ENCODE measurements at places on chromosomes 6 and 20.

DNA sequence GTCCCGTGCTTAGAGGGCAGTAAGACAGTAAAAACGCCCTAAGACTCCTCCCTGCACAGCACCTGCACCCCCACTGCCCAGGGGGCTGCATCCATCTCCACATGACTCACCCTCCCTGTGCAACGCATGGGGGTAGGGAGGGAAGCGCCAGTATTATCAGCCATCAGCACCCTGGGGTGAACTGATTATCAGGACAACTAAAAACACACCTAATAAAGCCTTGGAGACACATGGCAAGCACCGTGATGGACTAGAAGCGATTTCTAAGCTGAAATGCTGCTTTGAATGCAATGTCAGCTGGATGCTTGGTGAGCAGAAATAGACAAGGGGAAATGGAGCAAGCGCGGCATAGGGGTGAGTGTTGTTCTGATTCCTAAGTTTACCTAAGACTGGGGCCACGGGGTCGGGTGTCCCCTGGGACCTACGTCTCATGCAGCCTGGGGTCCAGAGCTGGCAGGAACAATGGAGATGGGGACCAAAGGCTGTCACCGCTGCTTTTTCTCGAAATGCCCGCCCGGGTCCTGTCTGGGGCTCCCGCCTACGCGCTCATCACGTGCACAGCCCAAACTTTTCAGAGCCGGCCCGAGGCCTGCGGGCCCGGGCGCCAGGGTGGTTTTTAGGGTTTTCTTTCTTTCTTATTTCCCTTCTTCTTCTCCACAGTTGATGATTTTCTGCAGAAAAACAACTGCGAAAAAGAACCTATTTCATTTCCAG lies 702 bp upstream of the TNFAIP3 start:
- DNase-seq: peak; percentile 37

DNA sequence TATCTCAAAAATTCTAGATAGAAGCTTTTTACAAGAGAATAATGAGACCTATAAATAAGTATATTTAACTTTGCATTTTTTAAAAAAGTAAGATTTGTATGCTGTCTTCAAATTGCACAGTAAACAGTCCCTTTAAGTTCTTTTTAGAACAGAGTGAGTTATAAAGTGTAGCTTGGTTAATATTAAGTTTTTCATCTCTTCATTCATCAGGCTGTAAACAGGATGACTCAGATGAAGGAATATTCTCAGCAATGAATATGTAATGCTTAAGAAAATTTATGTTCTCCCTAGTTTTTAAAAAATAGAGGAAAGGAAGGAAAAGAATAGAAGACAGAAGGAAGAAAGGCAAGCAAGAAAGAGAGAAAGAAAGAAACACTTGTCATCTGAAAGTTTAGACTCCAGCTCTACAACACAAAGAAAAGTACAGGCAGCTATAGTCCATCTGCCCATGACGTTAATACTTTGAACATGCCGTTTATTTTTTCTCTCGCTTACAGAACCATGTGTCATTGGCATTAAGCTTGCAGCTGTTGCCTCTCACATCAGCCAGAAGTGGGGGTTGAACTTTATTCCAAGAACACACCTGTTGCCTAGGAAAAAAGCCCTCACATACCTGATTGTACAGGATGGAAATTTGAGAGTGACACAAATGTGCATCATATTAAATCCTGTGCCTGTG lies 36.1 kb downstream of the CAP2 start:
- DNase-seq: no peak

DNA sequence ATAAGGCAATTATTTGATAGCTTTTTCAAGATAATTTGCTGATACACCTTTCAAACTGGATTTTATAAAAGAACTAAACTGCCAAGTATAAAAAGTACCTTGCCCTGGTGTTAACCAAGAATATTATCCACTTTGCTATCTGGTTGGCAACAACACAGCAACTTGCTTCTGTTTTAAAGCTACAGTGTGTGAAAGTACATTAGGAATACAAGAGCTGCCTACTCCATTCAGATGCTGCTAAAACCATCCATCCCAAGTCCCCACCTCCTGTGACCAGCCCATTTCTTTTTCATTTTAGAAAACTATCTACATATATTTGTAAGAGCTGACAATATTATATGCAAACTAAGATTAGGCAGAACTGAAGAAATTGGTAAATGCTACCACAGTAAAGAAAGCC lies 12.8 kb downstream of the CLDN20 start:
- DNase-seq: no peak

- no peak for DNase-seq
These were observed 100.1 kb downstream of the SMLR1 start for GRCh38 chr6:130927305-130927704.

- DNase-seq: no peak
These were observed 75.7 kb upstream of the RALY start for GRCh38 chr20:33917831-33918525.

GRCh38 chr20:38275815-38276550 lies 15.4 kb upstream of the KIAA1755 start:
- no peak for DNase-seq

DNA sequence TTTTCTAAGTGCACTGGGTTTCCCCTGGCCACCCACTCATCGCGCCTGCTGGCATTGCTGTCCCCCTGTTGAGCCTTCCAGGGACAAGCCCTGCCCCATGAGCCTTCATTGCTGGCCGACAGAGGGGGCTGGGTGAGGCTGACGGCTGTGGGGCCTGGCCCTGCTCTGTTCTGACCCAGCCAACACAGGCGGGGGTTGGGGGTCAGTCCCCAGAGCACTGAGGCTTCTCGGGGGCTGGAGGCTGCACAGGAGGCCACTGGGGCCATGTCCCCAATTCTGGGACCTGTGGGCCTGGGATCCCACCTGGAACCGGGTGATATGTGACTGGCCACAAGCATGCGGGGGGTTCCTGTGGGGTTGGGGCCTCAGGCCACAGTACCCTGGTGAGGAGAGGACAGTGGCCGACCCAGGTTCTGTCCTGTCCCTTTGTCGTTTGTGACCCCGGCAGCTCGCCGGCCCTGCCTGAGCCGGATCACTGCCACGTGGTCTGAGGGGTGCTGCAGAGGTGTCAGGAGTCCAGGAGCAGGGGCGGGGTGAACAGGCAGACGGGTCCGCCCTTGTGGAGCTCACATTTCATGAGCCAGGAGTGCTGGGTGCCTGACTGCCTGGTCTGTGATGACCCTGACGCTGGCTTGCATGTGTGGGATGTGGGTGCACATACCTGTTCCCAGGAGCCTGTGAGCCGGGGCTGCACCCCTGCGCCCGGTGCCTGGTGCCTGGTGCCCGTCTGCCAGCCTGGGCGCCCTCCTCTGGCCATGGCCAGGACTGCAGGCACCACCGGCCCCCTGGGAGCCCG lies 2.1 kb upstream of the COL20A1 start:
- DNase-seq: no peak

GRCh38 chr20:60006261-60006660 lies 48.0 kb downstream of the CDH26 start:
- no peak for DNase-seq

DNA sequence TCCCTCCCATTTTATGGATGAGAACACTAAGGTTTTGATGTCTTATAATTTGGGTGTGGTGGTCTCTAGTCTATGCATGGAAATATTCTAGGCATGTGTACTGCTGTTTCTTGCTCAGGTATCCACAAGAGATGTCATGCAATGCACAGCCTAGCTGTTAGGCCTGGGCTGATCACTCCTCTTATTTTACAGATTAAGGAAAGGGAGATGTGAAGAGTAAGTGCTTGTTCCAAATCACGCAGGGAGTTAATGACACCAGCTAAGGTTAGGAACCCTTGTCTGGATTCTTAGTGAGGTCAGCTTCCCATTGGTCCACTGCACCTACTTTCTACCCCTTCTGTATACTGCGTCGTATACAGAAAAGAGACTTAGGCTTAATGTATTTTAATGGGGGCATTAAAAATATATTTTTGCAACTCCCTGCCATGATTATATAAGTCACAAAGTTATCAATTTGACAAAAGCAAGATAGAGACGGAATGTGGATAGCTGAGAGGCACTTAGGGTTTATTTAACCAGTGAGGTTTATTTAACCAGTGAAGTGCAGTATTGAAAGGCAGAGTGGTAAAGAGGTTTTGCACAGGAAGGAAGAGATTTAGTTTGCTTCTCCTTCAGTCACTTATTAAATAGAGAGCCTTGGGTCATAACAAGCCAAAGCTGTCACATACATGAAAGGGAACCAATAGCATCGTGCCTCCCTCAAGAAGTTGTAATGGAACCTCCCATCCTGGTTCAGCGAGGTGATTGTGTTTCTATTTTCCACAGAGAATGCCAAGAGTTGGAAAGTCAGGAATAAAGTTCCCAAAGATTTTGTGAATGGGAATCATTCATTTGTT lies 95.0 kb upstream of the FAM184A start:
- DNase-seq: no peak

- no peak for DNase-seq
These were observed 1.9 kb upstream of the TRIM38 start for GRCh38 chr6:25960734-25961133.

DNA sequence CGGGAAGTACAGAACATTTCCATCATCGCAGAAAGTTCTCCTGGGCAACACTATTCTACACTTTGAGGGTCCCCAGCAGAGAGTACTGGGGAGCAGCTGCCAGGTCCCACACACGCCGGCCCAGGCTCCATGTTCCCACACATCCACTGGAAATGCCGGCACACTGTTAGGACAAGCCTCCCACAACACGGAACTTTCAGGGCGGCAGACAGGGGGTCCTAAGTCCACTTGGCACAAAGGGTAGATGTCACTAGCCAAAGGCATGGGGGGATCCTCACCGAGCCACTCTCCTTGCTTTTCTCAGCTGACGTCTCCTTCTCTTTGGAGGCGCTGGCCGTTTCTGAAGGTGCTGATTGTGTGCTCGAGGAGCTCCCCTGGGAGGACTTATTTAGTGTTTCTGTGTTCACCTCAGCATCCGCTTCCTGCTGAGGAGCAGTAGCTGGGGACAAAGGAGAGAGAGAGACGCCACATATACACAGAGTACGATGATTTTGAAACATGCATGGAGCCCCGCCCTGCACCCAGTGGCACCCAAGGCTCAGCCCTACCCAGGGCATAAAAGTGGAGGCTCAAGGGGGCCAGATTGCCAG lies 135.4 kb downstream of the ZMYND8 start:
- no peak for DNase-seq

- no peak for DNase-seq
These were observed 602.8 kb upstream of the MMS22L start for GRCh38 chr6:97885828-97886227.

- no peak for DNase-seq
These were observed 117.0 kb upstream of the ASCC3 start for GRCh38 chr6:100998111-100998510.

GRCh38 chr20:31678389-31679356 lies 41.0 kb downstream of the COX4I2 start:
- DNase-seq: no peak

DNA sequence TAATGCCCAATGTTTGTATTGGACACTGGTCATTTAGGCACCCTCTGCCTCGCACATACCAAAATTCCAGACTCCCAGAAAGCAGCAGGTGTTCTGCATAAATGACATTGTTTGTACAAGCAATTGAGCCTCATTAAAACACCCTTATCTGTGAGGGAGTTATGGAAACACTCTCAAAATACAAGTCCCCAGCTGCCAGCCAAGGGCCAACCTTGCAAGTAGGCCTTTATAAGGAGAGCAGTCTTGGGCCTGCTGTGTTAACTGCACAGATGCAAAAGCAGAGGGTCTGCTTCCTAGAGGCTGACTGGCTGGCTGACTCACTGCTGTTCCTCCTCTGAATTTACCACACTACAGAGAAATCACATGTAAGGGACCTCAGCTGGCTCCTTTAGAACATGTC lies 150.4 kb upstream of the HMGN3 start:
- no peak for DNase-seq

- no peak for DNase-seq
These were observed 355.4 kb upstream of the RUNX2 start for GRCh38 chr6:44972709-44973108.

DNA sequence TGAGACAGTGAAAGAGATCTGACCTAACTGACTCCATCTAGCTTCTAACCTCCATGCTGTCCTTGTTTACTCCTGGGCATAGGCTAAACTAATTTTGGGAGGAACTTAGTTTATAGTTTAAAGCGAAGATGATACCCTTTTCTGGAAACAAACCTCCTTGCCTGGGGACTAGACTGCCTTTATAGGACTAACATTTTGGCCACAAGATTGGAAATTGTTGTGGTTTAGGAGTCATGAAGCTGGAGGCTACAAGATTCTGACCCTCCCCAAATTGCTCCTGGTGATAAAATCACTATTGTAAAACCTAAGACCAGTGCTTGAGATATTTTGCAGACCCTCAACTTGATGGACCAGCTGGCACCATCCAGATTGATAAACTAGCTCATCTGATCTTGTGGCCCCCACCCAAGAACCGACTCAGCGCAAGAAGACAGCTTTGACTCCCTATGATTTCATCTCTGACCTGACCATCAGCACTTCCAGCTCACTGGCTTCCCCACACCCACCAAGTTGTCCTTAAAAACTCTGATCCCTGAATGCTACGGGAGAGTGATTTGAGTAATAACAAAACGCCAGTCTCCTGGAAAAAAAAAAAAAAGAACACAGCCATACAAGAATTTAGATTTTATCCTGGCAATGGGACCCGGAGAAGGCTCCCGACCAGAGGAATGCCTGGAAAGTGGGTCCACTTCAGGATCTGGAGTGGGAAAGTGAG lies 63.0 kb downstream of the ABHD12 start:
- no peak for DNase-seq

DNA sequence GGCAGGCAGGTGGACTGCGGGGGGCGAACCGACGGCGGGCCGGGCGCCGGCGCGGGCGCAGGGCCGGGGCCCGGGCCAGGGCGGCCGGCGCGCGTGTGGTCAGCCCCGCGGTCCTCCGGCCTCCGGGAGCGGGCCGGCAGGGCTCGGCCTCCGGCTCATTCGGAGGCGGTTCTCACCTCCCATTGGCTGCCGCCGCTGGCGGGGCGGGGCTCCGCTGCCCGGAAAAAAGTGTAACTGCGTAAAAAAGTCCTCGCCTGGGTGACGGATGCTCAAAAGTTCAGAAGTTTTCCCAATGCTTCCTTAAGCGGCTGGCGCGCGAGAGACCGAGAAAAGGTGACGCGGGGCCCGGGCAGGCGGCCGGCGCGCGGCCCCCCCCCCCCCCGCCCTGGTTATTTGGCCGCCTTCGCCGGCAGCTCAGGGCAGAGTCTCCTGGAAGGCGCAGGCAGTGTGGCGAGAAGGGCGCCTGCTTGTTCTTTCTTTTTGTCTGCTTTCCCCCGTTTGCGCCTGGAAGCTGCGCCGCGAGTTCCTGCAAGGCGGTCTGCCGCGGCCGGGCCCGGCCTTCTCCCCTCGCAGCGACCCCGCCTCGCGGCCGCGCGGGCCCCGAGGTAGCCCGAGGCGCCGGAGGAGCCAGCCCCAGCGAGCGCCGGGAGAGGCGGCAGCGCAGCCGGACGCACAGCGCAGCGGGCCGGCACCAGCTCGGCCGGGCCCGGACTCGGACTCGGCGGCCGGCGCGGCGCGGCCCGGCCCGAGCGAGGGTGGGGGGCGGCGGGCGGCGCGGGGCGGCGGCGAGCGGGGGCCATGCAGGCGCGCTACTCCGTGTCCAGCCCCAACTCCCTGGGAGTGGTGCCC lies at the start of gene FOXC1:
Gene FOXC1 (plus strand): TSS at position 268 of the 849 bp plus-strand sequence. CDS start 531 bp downstream, at position 799.
- peak; percentile 17 for DNase-seq

Data from Ammon's horn (tissue), 1 donor.